ENCODE measurements at places on chromosomes 1 and 21. TPM values are rescaled to one million over a fixed set of nuclear protein-coding genes. Genes with fewer than 3 reads are reported as not detected.

The RGS8 gene
- not detected for total RNA-seq

The GNG5 gene
- total RNA-seq, result 120 TPM

The FMO2 gene
- not detected for total RNA-seq

The RIMS3 gene
- 1.4 TPM for total RNA-seq

The PLEKHN1 gene
- total RNA-seq, result 3.1 TPM

The LRRC38 gene
- not detected for total RNA-seq

The CELA3B gene
- total RNA-seq, result not detected

The NPPB gene
- total RNA-seq, result not detected

The PAQR6 gene
- 2.5 TPM for total RNA-seq

The B4GALT2 gene
- 45.4 TPM for total RNA-seq

The SH3BGRL3 gene
- 399 TPM for total RNA-seq

The TCHH gene
- 0.17 TPM for total RNA-seq

The CYB561D1 gene
- total RNA-seq, result 7.1 TPM

The RUNX1 gene
- 36.5 TPM for total RNA-seq

The TNFRSF25 gene
- 89.9 TPM for total RNA-seq

The CHRNB2 gene
- 0.10 TPM for total RNA-seq

The SLC35D1 gene
- 14.2 TPM for total RNA-seq

The OR2L2 gene
- not detected for total RNA-seq

The SPRR2F gene
- total RNA-seq, result not detected

The SLC6A17 gene
- 0.10 TPM for total RNA-seq

The EDARADD gene
- total RNA-seq, result 15.7 TPM

The SRRM1 gene
- 233 TPM for total RNA-seq

The OR10Z1 gene
- total RNA-seq, result not detected

The ARHGEF2 gene
- total RNA-seq, result 169 TPM

The SYPL2 gene
- total RNA-seq, result 0.13 TPM

The CFAP298 gene
- total RNA-seq, result 54.7 TPM

The PGBD5 gene
- total RNA-seq, result not detected

The CTH gene
- 20.9 TPM for total RNA-seq

The DYNLT4 gene
- not detected for total RNA-seq

Measured in activated CD8-positive, alpha-beta memory T cell treated with anti-CD3 and anti-CD28 coated beads for 36 hours (primary cell).